ENCODE measurements at places on chromosomes 2 and 18.

DNA sequence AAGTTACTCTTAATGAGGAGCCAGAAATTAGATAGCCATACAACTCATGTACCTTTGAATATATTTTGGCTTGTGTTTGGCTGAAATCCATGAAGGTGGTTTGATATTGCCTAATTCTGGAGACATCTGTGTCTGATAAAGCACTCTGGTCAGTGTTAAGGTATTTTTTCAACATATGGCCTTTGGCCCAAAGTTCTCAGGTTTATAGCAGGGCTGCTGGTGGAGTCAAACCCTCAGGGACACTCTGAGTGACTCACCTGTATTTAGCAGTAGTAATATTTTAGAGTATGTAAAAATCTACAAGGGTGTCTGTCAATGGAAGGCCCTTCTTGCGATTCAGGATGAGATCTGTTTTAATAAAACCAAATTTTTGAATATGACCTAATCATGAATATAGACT lies 666.5 kb downstream of the SLC4A3 start:
- no peak for DNase-seq

GRCh38 chr2:122251566-122251965 lies 496.1 kb downstream of the TSN start:
- DNase-seq, result no peak

GRCh38 chr2:136219963-136220362 lies 102.0 kb upstream of the CXCR4 start:
- no peak for DNase-seq

GRCh38 chr2:80591233-80591632 lies 286.7 kb upstream of the LRRTM1 start:
- no peak for DNase-seq

GRCh38 chr2:4012197-4012596 lies 308.8 kb downstream of the DCDC2C start:
- no peak for DNase-seq

- no peak for DNase-seq
These were observed 42.8 kb upstream of the GRB14 start for GRCh38 chr2:164664070-164664469.

DNA sequence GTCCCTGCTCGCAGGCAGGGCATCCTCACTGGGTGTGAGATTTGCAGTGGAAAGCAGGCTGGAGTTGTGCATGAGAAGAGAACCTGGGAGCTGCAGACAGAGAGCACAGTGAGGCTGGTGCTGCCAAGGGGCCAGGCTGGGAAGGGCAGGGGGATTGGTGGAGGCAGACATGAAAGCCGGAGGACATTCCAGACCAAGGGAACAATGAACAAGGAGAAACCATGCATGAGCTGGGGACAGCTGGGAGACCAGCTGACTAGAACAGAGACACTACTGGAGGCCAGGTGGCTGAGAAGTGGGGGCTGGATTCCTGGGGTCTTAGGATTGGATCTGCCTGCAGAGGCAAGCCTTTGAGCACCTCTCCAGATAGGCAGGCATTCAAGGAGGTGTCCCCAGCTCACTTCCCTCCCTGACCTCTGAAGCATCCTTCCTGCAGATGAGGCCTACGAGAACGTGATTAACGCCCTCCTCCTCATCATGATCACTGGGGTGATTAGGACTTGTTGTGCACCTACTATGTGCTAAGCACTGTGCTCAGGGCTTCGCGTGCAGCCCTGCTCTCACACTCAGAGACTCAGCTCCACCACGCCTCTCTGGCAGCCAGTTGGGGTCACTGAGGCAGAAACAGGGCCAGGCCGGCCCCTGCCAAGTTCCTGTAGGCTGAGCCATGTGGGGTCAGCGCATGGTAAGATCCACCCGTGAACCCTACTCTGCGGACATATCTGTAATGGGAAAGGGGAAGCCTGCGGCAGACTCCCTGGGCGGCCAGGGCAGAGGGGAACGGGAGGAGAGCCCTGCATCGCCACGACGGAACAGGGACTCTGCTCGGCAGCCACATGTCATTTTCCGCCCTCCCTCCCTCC lies 74.8 kb upstream of the SLC66A3 start:
- DNase-seq, result no peak

GRCh38 chr2:127770973-127771735 lies 39.8 kb downstream of the WDR33 start:
- DNase-seq, result no peak

GRCh38 chr2:138985881-138986280 lies 205.7 kb upstream of the NXPH2 start:
- DNase-seq, result no peak

DNA sequence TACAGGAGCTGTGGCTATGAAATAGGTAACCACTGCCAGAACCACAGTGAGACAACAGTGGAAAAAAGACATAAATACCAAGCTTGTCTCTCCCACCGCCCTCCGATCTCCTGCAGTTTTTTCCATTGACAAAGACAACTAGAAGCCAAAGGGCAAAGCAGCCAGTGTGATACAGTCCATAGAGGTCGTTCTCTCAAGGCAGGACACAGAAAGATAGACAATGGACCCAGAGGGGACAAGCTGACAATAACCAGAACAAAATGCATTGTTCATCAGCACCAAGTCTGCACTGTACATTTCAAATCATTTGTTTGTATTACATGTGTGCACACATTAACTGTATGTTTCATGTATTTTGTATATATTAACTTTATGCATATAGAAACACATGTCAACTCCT lies 233.0 kb upstream of the NOL4 start:
- no peak for DNase-seq

GRCh38 chr2:178105566-178105965 lies 6.7 kb upstream of the RBM45 start:
- no peak for DNase-seq

DNA sequence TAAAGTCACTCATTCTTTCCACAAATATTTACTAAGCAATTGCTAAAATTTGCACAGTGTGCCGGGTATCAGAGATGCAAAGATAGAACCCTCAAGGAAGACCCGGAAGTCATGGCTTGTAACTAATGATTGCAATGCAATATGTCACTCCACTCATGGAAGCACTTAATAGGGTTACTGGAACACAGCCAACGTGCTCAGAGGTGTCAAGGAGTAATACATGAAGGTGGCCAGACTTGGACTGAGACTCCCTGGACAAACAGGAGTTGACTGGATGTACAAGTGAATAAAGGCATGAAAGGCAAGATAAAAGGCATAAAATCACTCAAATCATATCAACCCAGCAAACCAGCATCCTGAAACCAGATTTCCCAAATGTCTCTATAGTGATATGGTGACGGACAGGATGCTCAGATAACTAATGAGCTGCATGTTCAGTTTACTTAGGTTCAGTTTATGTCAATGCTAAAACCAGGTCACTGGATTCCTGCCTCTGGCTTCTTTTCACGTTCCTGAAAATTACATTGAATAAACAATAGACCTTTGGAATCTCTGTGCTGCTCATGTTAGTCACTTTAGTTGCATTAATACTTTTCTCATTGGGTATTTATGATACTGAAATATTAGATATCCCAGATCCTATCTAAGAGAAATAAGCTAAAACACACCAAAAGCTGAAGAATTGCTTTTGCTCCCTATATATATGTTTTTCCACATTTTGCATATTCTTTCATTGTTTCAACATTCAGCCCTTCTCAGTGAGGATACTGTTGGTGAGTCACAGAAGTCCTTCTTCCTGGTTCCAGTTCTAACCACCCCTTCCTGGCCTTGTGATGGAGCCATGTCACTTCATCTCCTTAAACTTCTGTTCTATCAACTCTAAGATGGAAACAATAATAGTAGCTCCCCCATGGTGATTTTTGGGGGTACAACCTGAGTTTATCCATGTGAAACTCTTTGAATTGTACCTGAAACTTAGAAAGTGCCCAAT lies 688.9 kb upstream of the ID2 start:
- no peak for DNase-seq

- no peak for DNase-seq
These were observed 209.9 kb downstream of the TDRD15 start for GRCh38 chr2:21333684-21334083.

GRCh38 chr2:229779650-229780049 lies 65.3 kb upstream of the DNER start:
- DNase-seq, result no peak

GRCh38 chr2:46313063-46313462 lies 15.9 kb downstream of the EPAS1 start:
- DNase-seq, result no peak

DNA sequence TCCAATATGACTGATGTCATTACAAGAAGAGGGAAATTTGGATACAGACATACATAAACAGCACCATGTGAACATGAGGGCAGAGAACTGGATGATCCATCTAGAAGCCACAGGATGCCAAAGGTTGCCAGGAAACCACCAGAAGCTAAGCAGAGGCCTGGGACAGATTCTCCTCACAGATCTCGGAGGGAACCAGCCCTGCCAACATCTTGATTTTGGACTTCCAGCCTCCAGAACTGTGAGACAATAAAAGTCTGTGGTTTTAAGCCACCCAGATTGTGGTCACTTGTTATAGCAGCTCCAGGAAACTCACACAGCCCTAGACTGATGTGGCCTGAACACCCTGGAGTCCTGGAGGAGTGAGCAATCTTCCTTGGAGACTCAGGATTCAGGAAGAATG lies 351.6 kb downstream of the EIPR1 start:
- no peak for DNase-seq

DNA sequence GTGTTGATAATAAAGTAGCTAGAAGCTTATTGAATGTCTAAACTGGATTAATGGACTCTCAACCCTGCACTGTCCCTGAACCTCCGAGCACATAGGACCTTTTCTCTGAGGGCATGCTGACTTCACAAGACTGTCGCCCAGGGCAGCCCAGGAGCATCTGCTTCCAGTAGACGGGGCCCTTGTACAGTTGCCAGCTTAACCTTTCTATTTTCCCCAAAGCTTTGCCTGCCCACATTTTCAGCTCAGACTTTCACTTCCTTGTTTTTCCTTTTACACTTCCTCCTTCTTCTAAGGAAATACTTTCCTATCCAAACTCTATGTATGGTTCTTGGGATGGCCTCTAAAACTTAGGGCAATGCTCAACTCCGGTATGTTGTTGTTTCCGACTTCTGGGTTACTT lies 1.3 kb downstream of the VWA3B start:
- DNase-seq, result no peak

DNA sequence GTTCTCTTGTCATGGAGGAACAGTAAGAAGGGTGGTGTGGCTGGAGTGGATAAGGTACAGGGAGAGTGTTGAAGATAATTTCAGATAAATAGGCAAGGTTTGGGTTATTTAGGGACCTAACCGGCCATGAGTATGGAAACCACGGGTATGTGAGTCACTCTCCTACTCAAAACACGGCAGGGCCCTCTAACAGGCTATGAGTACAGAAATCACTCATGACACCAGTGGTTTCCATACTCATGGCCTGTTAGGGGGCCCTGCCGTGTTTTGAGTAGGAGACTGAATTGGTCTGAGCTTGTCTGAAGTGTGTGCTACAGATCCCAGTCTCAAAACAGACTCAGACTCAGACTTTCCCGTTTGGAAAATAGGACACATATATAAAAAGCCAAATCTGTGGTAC lies 428.4 kb upstream of the HNMT start:
- DNase-seq, result no peak

- DNase-seq, result no peak
These were observed 1.6 kb downstream of the GALNT13 start for GRCh38 chr2:153873052-153874048.

- no peak for DNase-seq
These were observed 128.8 kb upstream of the DLX2 start for GRCh38 chr2:172231508-172231907.

DNA sequence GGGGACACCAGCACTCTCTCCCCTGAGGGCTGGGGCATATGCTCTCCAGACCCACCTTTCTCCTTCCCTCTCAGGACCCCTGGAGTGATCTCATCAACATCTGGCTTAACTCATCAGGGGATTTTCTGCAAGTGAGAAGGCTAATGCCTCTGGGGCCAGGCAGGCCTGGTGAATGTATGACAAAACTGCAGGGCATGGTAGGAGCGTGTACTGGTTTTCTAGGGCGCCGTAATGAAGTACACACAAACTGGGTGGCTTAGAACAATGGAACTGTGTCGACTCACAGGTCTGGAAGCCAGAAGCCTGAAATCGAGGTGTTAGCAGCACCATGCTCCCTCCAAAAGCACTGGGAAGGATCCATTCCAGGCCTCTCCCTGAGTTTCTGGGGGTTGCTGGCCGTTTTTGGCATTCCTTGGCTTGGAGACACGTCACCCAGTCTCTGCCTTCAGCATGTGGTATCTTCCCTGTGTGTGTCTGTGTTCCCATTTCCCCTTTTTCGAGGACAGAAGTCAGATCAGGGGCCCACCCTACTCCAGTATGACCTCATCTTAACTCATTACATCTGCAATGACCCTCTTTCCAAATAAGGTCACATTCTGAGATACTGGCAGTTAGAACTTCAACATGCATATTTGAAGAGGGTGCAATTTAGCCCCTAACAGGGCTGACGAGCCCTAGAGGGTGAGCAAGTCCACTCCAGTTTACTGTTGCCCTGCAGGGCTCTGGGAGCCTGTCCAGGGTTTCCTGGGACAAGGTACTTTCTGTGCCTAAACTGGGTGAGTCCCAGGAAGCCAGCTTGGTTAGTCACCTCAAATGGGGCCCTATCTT lies 45.5 kb upstream of the CAB39 start:
- no peak for DNase-seq

DNA sequence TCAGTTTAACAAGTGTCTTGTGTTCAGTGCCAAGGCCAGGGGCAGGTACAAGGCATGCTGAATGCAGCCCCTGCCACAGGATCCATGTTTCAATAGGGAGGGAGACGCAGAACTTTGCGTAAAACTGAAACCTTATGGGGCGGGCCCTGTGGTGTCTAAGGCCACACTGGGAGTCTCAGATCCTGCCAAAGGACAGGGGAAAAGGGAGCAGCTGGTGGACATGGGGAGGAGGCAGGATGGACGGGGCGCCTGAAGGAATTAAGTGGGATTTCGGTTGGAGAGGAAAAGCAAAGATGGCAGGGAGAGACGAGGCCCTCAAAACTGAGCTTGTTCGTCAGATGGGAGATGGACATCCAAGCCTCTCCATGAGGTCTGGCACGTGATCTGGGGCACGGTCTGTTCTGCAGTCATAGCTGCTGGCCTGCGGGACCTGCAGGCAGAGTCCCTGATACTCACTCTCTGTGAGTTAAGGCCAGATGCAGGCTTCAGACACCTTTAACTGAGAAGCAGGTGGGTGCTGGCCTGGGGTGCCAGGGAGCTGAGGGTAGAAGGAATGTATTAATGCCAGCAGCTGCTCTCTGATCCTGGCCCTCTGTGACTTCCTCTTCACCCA lies 48.8 kb downstream of the TCF7L1 start:
- no peak for DNase-seq

DNA sequence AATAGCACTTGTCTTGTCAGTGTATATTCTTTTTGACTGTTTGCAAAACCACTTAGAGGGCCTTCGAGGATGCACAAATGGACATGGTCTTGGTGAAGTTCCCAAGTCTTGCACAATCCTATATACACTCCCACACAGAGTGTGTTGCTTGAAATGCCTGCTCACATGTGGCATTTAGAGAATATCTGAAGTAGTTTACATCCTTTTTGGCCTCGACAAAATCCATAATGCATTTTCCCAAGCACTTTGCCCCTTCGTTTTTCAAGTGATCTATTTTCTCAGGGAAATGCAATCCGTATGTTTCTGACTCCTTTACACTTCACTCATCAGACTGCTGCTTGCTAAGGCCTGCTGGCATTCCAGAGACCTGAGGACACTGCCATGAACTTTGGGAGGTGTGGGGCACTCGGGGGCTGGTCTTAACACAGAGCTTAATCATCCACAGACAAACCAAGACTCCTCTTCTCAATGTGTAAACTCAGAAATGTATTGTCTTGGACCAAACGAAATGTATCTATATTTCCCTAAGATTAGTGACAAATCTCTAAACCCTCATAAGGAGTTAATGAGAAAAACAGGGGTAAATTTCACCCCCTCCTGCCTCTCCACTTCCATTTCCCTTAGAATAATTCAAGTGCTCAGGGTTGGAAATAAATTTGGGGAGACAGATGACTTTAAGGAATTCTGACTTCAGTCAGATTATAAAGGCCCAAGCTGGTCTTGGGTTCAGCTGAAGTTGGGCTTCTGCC lies 219.3 kb upstream of the APCDD1 start:
- no peak for DNase-seq
